ENCODE measurements at places on chromosomes 4 and X.

DNA sequence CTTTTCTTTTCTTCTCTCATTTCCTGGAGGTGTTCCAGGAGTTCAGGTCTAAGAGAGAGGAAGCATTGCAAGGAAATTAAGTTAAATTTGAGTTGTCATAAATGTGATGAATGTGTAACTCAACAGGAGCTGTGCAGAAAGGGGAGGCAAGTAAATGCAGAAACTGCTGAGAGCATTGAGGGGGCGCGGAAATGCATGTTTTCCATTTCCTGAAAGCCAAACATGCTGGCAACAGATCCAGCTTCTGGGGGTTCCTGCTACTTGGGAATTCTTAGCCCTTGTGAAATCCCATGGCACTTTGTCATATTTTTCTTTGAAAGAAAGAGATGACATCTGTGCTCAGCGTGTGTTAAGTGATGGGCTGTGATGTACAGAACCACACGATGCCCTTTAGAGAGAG is 33.8 kb upstream of the NAP1L5 start:
- no peak for DNase-seq

- DNase-seq = no peak
Observed at GRCh38 chr4:110184140-110184790, 14.2 kb downstream of the ELOVL6 start.

GRCh38 chrX:37684973-37685372 is 618 bp upstream of the XK start:
- DNase-seq = no peak

DNA sequence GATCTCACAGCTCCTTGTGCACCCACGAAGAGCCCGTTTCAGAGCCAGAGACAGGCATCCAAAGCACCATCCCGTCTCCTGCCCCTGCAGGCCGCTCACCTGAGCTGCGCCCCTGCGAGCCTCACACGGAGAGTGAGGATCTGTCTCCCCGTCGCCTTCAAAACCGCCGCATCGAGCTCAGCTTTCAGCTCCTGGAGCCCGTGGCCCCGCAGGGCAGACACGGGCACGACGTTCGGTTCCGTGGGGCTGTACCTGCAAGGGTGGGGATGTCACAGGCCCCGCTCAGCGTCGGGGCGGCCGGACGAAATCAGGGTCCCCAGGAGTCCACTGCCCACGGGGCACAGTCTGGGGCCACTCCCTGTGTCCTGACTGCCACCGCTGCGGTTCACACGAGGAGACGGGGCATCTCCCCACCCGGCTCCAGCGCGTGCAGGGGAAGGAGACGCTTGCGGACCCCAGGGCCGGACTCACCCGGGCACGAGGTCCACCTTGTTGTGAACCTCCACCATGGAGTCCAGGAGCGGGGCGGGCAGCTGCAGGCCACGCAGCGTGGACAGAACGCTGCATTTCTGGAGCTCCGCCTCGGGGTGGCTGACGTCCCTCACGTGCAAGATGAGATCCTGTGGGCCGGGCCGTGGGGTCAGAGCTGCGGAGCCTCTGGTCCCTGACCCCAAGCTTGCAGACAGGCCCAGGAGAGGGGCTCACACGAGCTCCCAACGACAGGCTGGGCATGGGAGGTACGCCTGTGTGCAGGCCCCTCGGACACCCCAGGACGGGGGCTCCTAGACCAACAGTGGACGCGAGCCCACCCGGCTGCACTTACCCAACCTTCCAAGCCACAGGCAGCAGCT is 11.1 kb downstream of the GTPBP6 start:
- no peak for DNase-seq
